ENCODE measurements at places on chromosomes 2 and 18. TPM values are rescaled to one million over a fixed set of nuclear protein-coding genes. Genes with fewer than 3 reads are reported as not detected.

HRH4 gene
- total RNA-seq, result not detected

SP5 gene
- 0.88 TPM for total RNA-seq

TMEM247 gene
- total RNA-seq, result not detected

DNA sequence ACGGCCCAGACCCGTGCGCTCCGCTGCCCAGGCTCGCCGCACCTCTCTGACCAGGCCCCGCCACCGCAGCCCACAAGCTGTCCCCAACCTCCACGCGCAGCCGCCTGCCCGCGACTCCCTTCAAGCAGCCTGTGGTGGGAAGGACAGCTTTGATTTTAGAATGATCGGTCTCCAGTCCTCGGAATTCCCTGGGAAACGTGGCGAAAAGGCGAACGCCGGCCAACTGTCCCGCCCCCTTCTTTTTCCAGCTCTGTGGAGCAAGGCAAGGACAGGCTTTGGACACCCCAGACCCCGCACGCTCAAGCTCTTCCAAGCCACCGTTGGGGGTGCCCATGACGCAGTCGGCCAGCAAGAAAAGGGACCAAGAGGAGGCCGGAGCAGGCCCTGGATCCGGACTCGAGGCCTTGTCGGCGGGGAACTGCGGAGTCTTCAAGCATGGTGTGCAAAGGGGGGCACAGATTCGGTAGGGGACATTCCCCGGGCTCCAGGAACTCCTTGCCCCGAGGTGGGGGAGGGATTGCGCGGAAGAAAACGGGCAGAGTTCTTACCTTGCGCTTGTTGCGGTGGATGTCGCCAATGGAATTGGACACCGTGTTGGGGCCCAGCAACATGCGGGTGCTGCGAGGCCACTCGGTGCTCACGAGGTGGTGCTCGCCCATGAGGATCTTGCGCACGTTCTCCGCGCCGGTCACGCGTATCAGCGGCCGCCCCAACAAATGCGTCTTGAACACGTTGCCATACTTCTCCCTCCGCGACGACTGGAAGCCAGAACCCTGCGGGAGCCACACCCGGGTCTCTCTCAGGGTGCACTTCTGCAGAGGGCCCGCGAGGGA is 4.0 kb downstream of the CYP26B1 start:
- peaks cover 6% of the 10 kb centered on the region for H3K27me3 ChIP-seq
- H3K4me1 ChIP-seq, result peaks cover 65% of the 10 kb centered on the region
- H3K36me3 ChIP-seq, result no peaks in the 10 kb centered on the region
- H3K27ac ChIP-seq, result peak overlapping the region; percentile 22

CLEC4F gene
- not detected for total RNA-seq

CCDC141 gene
- 138 TPM for total RNA-seq

DIS3L2 gene
- total RNA-seq, result 16.4 TPM

- DNase-seq, result no peak
- H3K4me3 ChIP-seq, result no peak overlapping the region
- H3K27me3 ChIP-seq, result no peaks in the 10 kb centered on the region
These were observed 2.8 kb upstream of the CLIP4 start for GRCh38 chr2:29112379-29112778.

ZNF521 gene
- total RNA-seq, result 23.3 TPM

DYNAP gene
- total RNA-seq, result not detected

DNA sequence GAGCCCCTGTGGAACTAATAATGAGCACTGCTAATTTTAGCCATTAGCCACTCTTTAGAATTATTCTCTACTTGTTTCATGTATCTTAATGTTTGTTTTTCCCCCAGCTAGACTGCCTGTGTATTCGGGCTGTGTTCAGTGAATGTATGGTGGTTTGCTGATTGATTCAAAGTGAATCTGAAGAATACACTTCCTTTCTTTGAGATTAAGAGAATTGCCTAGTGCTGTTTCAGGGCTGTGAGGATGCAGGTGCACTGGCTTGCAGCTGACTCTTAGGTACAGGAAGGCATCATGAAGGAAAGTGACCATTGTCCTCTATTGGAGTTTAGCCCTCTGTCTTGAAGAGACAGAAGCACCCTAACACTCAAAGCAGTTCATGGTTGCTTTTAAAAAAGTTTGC is 138.7 kb downstream of the CERS6 start:
- no peaks in the 10 kb centered on the region for H3K36me3 ChIP-seq
- H3K27me3 ChIP-seq, result no peaks in the 10 kb centered on the region
- DNase-seq, result no peak

DYNC2LI1 gene
- total RNA-seq, result 11.0 TPM

DNA sequence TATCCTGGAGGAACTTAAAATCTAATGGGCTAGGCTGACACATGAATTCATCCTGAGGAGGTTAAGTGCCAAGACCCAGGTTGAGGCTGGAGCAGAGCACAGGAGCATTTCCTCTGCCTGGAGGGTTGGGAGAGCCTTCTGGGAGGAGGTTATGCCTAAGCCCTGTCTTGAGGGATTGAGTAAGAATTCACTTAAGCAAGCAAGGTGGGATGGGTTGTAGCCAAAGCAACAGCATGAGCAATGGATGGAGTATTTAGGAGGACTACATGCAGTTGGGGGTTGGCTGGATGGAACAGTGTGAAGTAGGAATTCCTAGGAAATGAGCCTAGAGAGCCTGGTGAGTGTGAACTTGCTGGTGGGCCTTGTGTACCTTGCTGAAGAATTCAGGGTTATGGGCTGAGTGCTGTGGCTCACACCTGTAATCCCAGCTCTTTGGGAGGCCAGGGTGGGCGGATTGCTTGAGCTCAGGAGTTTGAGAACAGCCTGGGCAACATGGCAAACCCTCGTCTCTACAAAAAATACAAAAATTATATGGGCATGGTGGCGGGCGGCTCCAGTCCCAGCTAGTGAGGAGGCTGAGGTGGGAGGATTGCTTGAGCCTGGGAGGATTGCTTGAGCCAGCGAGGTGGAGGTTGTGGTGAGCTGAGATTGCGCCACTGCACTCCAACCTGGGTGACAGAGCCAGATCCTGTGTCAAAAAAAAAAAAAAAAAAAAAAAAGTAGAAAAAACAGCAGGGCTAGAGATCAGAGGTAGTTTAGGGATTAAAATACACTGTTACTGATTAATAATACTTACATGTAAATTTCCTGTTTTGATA is 22.2 kb downstream of the TANC1 start:
- no peak overlapping the region for H3K4me3 ChIP-seq
- H3K4me1 ChIP-seq, result peaks cover 87% of the 10 kb centered on the region
- H3K27me3 ChIP-seq, result no peaks in the 10 kb centered on the region
- no peak overlapping the region for H3K27ac ChIP-seq
- no peaks in the 10 kb centered on the region for H3K36me3 ChIP-seq

CYP27C1 gene
- total RNA-seq, result not detected

- H3K27ac ChIP-seq, result no peak overlapping the region
- DNase-seq, result no peak
- H3K36me3 ChIP-seq, result no peaks in the 10 kb centered on the region
- no peaks in the 10 kb centered on the region for H3K27me3 ChIP-seq
These were observed 374.3 kb downstream of the SLC4A3 start for GRCh38 chr2:220001751-220002150.

GRCh38 chr2:175004730-175004979 is 526 bp downstream of the CHN1 start:
- H3K36me3 ChIP-seq, result no peaks in the 10 kb centered on the region
- peak overlapping the region; percentile 84 for H3K4me3 ChIP-seq
- H3K27ac ChIP-seq, result peak overlapping the region; percentile 91

- no peaks in the 10 kb centered on the region for H3K36me3 ChIP-seq
- no peak for DNase-seq
- no peaks in the 10 kb centered on the region for H3K27me3 ChIP-seq
- H3K27ac ChIP-seq, result no peak overlapping the region
- peaks cover 7% of the 10 kb centered on the region for H3K4me1 ChIP-seq
- no peak overlapping the region for H3K4me3 ChIP-seq
These were observed 18.3 kb upstream of the TLK1 start for GRCh38 chr2:171178993-171179392.

- H3K27ac ChIP-seq, result no peak overlapping the region
- no peak overlapping the region for H3K4me3 ChIP-seq
- no peaks in the 10 kb centered on the region for H3K4me1 ChIP-seq
- H3K27me3 ChIP-seq, result no peaks in the 10 kb centered on the region
- no peaks in the 10 kb centered on the region for H3K36me3 ChIP-seq
These were observed 834.2 kb upstream of the GCFC2 start for GRCh38 chr2:76544901-76545300.

DNA sequence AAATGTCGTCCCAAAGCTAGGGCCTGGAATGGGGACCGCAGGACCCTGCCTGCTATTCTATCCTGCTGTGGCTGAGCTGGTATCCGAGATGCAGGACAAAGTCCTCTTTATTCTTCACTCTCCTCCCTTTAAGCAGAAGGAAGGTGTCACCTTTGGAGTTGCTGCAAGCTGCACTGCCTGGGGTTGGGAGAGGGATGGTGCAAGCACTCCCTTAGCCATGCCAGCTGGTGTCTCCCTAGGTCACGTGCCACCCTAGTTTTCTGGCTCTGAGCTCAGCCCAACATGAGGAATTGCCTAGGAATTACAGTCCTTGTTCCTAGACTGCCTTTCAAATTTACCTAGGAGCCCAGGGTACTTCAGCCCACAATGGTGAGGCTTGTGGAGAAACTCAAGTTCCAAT is 21.4 kb upstream of the FAM228A start:
- no peaks in the 10 kb centered on the region for H3K4me1 ChIP-seq
- H3K36me3 ChIP-seq, result no peaks in the 10 kb centered on the region
- no peak overlapping the region for H3K27ac ChIP-seq
- H3K4me3 ChIP-seq, result no peak overlapping the region

DNA sequence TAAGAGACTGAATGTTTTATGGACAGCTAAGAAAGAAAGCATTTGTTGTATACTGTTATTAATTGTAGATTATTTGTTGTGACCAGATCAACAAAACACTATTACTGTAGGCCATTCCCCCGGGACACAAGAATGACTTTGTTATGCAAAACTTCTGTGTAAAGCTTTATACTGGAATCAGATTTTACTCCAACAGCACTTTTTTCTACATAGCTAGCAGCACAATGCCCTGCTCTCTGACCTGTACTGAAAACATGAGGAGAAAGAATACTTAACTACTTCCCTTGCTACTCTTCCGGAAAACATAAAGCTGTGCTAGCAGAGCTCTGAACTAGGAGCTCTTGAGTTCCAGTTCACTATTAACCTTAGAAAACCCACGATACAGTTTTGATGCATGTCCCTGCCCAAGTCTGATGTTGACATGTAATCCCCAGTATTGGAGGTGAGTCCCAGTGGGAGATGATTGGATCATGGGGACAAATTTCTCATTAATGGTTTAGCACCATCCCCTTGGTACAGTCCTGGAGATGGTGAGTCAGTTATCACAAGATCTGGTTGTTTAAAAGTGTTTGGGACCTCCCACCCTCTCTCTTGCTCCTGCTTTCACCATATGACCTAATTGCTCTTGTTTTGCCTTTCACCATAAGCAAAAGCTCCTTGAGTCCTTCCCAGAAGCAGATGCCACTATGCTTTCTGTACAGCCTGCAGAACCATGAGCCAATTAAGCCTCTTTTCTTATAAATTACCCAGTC is 601.1 kb upstream of the PIK3C3 start:
- no peak for DNase-seq
- H3K36me3 ChIP-seq, result no peaks in the 10 kb centered on the region
- H3K4me1 ChIP-seq, result no peaks in the 10 kb centered on the region
- H3K27ac ChIP-seq, result no peak overlapping the region

GRCh38 chr2:10366601-10367270 is 64.0 kb downstream of the HPCAL1 start:
- no peaks in the 10 kb centered on the region for H3K27me3 ChIP-seq
- no peak overlapping the region for H3K4me3 ChIP-seq
- DNase-seq, result no peak
- H3K36me3 ChIP-seq, result no peaks in the 10 kb centered on the region
- no peak overlapping the region for H3K27ac ChIP-seq

- no peaks in the 10 kb centered on the region for H3K27me3 ChIP-seq
- H3K36me3 ChIP-seq, result peaks cover 8% of the 10 kb centered on the region
- no peak overlapping the region for H3K27ac ChIP-seq
- no peak for DNase-seq
These were observed 78.6 kb downstream of the RFTN2 start for GRCh38 chr2:197596766-197597165.

DNA sequence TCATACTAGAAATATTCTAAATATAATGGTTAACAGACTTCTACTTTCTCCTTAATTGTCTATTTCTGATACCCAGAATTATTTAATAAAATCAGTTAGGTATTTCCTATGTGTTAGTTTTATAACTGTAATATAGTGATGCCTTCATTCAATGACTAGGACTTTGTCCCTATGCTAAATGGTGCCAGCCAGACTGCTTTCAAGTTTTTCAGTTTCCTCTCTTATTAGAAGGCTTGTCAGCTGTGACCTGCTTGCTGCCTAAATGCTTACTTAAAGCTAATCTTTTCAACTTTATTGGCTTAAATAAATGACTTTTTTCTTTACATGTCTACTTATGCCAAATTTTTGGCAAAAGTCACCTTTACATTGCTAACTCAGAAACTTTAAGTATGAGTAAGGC is 30.7 kb downstream of the BAZ2B start:
- no peak for DNase-seq
- no peak overlapping the region for H3K4me3 ChIP-seq
- no peaks in the 10 kb centered on the region for H3K4me1 ChIP-seq
- no peaks in the 10 kb centered on the region for H3K27me3 ChIP-seq
- no peaks in the 10 kb centered on the region for H3K36me3 ChIP-seq

TIMM21 gene
- 121 TPM for total RNA-seq

GRCh38 chr2:144011553-144011952 is 508.4 kb downstream of the ZEB2 start:
- no peak overlapping the region for H3K27ac ChIP-seq
- H3K4me3 ChIP-seq, result no peak overlapping the region
- H3K27me3 ChIP-seq, result no peaks in the 10 kb centered on the region
- H3K4me1 ChIP-seq, result peaks cover 4% of the 10 kb centered on the region

DNA sequence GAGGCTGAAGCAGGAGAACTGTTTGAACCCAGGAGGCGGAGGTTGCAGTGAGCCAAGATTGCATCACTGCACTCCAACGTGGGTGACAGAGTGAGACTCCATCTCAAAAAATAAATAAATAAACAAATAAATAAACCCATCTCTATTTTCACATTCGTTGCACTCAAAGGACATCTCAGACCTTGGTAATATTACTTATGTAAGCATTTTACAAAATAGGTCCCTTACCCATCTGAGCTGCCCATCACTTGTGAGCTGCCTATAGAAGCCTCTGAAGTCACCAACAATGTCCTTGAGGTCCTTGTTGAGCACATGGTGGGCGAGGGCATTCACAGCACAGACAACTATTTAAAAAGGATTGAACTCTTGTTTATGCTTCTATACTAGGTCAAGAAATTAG is 15.4 kb downstream of the ENOSF1 start:
- DNase-seq, result no peak
- no peak overlapping the region for H3K4me3 ChIP-seq
- no peaks in the 10 kb centered on the region for H3K4me1 ChIP-seq
- H3K27me3 ChIP-seq, result no peaks in the 10 kb centered on the region

- peak overlapping the region; percentile 65 for H3K27ac ChIP-seq
- no peaks in the 10 kb centered on the region for H3K36me3 ChIP-seq
- H3K27me3 ChIP-seq, result no peaks in the 10 kb centered on the region
- H3K4me3 ChIP-seq, result no peak overlapping the region
- no peak for DNase-seq
These were observed 71.7 kb downstream of the LIMS1 start for GRCh38 chr2:108605947-108606346.

- H3K4me1 ChIP-seq, result peaks cover 21% of the 10 kb centered on the region
- no peaks in the 10 kb centered on the region for H3K36me3 ChIP-seq
- no peak overlapping the region for H3K4me3 ChIP-seq
- no peaks in the 10 kb centered on the region for H3K27me3 ChIP-seq
- DNase-seq, result no peak
- H3K27ac ChIP-seq, result no peak overlapping the region
These were observed 83.0 kb downstream of the NPAS2 start for GRCh38 chr2:100902817-100903405.

- no peak overlapping the region for H3K27ac ChIP-seq
- H3K36me3 ChIP-seq, result no peaks in the 10 kb centered on the region
- no peak for DNase-seq
- H3K4me1 ChIP-seq, result no peaks in the 10 kb centered on the region
These were observed 17.2 kb downstream of the BOK start for GRCh38 chr2:241575624-241576292.

SEMA4C gene
- total RNA-seq, result 22.2 TPM
